Activated CD8-positive, alpha-beta memory T cell treated with anti-CD3 and anti-CD28 coated beads, Interleukin-2, amount 10 ng/mL, durations not matched to agents 7 days and 5 days (primary cell): ENCODE measurements at places on chromosomes 16 and 17.

GRCh38 chr16:12324152-12324551 is 347.6 kb downstream of the SNX29 start:
- no peak for DNase-seq

- no peak for DNase-seq
Observed at GRCh38 chr16:424623-425081, 797 bp upstream of the RAB11FIP3 start.

DNA sequence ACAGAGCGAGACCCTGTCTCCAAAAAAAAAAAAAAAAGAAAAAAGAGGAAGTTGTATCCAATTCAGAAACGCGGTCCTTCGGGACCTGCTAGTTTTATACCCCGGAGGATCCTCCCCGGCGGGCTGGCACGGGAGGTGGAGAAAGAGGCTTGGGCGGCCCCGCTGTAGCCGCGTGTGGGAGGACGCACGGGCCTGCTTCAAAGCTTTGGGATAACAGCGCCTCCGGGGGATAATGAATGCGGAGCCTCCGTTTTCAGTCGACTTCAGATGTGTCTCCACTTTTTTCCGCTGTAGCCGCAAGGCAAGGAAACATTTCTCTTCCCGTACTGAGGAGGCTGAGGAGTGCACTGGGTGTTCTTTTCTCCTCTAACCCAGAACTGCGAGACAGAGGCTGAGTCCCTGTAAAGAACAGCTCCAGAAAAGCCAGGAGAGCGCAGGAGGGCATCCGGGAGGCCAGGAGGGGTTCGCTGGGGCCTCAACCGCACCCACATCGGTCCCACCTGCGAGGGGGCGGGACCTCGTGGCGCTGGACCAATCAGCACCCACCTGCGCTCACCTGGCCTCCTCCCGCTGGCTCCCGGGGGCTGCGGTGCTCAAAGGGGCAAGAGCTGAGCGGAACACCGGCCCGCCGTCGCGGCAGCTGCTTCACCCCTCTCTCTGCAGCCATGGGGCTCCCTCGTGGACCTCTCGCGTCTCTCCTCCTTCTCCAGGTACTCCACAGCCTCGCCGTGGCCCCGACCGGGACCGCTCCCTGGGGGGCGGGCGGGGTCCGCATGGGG is at the start of gene CDH3:
CDH3 (plus strand) TSS at position 596 of the 779 bp plus-strand sequence; CDS start at position 666, 70 bp downstream.
- DNase-seq: no peak

- DNase-seq: no peak
Observed at GRCh38 chr16:86994651-86995171, 322.5 kb downstream of the C16orf95 start.

DNA sequence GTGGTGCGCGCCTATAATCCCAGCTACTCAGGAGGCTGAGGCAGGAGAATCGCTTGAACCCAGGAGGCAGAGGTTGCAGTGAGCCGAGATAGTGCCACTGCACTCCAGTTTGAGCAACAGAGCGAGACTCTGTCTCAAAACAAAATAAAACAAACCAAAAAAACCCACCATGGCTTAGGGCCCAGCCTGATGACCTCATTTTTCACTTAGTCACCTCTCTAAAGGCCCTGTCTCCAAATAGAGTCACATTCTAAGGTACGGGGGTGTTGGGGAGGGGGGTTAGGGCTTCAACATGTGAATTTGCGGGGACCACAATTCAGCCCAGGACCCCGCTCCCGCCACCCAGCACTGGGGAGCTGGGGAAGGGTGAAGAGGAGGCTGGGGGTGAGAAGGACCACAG is 1.4 kb upstream of the STH start:
- no peak for DNase-seq
